ENCODE measurements at places on chromosomes 12 and 14.
A peak's percentile ranks its signal among the peaks of the same experiment; 100 is the strongest.

GRCh38 chr12:132653567-132654290, 33.4 kb downstream of the POLE start:
- no peak for DNase-seq

DNA sequence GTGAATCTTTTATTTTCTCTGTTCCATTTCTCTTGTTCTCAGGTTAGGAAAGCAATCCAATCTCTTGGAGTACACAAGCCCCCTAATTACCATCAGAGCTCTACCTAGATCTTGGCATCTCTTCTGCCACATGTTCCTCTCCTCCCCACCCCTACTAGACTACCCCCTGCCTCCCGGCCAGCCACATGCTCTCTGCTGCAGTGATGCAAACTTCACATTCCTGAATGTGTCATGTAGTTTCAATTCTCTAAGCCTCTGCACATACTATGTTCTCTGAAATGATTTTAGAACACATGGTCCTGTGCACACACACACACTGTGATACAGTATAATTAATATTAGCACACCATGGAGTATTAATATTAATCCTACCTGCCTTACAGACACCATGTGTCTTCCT, 104.6 kb downstream of the EFCAB11 start:
- DNase-seq = no peak

DNA sequence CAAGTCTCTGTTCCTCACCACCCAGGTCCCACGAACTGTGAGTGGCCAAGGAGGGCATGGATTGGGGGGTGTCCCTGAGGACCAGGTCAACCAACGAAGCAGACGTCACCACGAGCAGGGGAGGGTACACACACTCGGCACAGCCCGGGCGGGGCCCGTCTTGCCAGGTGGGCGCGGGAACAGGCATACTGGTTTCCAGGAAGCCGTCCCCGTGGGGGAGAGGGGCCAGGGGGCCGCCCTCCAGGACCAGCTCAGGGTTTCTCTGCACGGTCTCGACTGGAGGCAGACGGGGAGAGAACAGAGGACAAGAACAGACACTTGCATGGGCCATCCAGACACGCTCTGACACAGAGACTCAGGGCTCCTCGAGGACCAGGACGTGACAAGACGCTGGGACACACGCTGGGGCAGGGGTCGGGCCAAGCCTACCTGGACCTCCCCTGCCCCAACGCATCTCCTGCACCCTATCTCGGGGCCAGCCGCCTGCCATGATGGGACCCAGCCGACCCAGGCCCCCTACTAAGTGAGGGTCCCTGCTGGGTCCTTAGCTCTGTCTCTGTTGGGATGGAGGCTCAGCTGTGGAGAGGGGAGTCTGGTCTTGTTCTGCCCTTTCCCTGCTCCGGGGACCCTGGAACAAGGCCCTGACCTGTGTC, 11.3 kb downstream of the ARL6IP4 start:
- no peak for DNase-seq

DNA sequence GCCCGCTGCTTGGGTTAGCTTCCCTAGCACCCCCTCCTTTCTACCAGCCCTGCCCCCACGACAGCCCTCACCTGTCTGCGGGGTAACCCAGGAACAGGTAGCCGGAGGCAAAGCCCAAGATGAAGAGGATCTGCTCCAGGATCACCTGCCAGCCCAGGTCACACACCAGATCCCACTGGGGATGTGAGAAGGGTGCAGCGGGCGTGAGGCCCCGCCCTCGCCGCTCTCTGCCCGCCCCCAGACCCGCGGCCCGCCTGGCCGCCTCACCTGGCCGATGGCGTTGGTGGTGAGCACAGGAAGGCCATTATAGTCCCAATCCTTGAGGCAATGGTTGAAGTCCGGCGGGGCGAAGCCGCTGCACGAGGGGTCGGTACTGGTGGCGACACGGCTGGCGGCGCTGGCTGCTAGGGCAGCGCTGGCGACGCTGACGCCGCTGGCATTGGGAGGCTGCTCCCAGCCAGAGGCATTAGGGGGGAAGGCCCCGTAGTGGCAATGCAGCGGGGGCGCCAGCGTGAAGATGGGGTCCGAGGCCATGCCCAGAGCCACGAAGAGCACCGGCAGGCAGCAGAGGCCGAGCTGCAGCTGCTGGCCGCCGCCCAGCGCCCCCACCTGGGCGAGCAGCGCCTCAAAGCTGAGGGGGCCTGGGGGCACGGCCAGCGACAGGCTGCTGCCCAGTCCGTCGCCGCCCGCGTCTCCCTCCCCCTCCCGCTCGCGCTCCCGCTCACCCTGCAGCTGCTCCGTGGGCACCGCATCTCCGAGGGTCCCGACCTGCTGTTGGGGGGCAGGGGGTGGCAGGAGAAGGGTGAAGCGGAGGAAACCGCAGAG, 794 bp downstream of the SLC22A17 start:
- DNase-seq = no peak

- no peak for DNase-seq
Observed at GRCh38 chr12:104446646-104447421, 9.9 kb upstream of the CHST11 start.

DNA sequence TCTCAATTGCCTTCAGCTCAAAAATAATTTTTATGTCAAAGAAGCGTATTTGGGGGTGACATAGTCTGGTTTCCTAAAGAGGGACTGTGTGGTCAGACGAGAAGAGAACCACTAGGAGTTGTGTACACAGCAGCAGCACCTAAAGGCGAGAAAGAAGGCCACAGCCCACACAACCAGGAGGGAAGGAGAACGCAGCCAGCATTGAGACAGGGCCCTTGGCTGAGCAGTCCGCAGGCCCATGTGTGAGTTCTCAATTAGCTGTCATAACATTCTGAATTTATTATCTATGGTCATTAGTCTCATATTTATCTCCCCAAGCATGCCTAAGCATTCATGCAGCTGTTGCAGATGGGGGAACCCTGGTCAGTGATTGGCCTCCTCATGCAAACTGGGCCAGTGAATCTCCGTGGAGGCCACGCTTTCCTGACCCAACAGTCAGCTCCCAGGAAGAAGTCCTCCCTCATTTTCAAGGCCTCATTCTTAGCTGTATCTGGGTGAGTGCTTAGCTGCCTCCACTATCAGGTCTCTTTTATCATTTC, 81.2 kb upstream of the ATF7IP start:
- peak; percentile 39 for DNase-seq

DNA sequence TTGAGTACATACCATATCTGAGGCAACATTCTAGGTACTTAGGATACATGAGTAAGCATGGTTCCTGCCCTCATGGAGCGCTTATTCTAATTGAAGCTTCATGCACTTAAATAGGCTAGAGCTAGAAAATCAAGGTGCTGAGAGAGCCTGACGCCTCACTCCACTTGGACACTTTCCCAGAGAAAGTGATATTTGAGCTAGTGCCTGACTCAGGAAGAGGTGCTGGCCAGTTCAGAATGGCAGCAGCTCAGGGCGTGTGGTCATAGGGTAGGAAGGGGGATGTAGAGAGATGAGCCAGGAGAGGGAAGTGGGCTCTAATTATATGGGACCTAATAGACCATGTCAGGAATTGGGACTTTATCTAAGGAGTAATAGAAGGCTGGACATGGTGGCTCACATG, 33.3 kb downstream of the TULP3 start:
- no peak for DNase-seq

DNA sequence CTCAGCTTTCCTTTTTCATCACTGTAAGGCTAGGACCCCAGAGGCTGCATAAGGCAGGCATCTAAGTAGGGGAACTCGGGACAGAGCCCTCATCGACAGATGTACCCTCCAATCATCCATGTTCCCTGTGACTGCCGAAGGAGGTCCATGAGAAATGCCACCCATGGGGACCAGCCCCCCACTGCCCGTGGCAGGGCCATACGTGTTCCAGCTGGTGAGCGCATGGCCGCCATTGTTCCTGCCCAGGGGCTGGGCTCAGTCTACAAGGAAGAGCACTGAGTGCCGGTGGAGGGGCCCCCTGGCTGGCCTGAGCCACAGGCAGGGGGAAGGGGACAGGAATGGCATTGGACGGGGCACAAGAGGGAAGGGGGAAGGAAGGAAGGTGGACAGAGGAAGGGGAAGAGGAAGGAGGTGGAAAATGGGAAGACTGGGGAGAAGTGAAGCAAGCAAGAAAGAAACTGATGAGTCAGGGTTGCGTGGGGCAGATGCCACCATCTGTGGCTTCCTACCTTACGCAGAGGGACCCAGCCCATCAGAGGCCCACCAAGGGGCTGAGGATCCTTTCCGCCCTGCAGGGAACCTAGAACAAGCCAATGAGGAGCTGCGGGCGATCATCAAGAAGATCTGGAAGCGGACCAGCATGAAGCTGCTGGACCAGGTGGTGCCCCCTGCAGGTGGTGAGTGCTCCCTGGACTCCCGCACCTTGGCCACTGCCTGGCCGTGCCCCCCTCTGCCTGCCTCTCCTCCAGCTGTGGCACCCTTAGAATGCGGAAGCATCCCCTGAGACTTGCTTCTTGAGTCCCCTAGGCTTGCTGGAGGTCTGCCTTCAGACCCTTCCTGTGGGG, 120.6 kb upstream of the FKBP4 start:
- DNase-seq = no peak

DNA sequence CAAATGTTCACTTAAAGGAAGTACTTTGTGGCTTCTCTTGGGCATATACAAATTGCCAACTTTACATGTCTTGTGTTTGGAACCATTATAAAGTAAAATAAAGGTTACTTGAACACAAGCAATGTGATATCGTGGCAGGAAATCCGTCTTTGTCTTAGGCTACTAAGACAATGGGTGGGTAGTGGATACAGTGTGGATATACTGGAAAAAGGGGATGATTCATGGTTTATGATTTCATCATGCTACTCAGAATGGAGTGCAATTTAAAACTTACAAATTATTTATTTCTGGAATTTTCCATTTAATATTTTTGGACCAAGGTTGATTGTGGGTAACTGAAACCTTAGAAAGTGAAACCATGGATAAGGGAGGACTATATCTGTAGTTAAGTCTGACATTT, 48.4 kb downstream of the MYRFL start:
- no peak for DNase-seq

GRCh38 chr12:14956024-14956891, 5.1 kb downstream of the ARHGDIB start:
- DNase-seq = no peak

- DNase-seq = no peak
Observed at GRCh38 chr12:124754949-124755800, 108.5 kb downstream of the SCARB1 start.

- DNase-seq = no peak
Observed at GRCh38 chr14:67806246-67806645, 10.1 kb downstream of the ZFYVE26 start.

DNA sequence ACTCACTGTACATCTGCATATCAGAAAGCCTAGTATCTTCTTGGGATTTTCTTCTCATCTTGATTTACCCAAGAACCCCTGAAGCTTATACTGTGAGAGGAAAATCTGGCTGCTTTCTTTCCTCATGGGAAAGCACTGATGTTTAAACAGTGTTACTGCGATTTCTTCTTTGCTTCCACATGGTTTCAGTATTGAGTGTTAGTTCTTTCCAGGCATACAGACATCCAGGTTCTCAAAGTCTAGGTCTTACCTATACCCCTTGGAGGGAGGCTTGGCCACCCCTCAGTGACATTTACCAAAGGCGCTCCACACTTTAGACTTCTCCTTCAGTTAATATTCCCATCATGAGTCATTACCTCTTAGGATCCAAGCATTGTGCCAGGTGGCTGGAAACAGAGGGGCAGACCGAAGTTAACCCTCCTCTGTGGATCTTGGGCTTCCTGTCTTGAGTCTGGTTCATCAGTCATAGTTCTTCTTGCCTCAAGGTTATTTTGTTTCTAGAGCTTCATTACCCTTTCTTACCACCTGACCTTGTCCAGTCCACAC, 79.1 kb downstream of the TMEM117 start:
- peak; percentile 17 for DNase-seq

DNA sequence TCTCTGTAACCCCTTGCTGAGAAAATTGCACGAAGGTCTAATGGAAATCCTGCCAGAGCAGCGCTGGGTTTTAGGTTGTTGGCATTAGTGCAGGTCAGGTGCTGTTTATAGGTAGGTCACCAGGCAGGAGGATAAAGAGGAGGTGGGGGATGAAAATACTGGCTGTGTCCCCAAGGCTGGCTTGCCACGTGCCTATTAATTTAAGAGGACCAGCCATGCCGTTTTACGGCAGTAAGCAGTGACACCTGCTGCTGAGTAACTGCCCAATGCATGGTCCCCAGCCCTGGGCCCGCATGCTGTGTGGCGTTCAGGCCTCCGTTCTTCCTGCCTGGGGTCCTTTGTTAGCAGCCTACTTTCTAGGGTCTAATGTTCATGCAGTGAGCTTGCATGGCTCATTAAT, 67.2 kb downstream of the WDR20 start:
- DNase-seq = no peak

DNA sequence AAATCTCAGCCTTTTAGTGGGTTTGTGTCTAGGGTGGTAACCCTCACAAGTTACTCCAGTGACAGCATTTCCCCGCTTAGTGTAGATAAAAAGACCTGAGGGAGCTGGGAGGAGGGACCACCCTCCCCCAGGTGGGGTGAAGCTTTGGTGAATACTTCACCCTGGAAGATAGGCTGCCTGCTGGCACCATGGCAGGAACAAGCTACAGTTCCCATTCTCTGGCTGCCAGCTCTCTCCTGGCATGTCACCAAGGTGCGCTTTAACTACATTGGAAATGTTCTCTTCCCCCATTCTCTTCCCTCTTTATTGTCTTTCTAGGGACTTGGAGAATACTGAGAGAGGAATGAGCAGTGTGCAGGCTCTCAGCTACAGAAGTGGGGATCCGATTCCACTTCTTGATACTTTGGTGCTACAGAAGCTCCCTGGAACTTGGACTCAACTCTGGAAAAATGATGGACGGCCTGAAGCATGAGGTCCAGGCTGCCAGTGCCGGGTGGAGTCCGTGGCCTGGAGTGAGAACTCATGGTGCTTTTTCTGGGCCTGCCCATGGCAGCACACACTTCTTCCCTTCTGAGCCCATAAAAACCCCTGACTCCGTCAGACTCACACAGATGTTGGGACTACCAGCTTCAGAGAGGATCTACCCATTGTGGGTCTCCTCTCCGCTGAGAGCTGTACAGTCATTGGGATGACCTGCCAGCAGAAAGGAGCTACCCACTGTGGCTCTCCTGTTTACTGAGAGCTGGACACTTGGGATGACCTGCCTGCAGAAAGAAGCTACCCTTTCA, 198.0 kb downstream of the ADGRD1 start:
- DNase-seq = no peak

GRCh38 chr12:65786041-65786440, 38.2 kb upstream of the HMGA2 start:
- DNase-seq = no peak

GRCh38 chr12:51409846-51410245, 14.8 kb upstream of the SLC4A8 start:
- no peak for DNase-seq

- no peak for DNase-seq
Observed at GRCh38 chr12:3130057-3130830, 53.1 kb downstream of the TSPAN9 start.

- DNase-seq = no peak
Observed at GRCh38 chr14:104195878-104196277, 57.5 kb downstream of the KIF26A start.

DNA sequence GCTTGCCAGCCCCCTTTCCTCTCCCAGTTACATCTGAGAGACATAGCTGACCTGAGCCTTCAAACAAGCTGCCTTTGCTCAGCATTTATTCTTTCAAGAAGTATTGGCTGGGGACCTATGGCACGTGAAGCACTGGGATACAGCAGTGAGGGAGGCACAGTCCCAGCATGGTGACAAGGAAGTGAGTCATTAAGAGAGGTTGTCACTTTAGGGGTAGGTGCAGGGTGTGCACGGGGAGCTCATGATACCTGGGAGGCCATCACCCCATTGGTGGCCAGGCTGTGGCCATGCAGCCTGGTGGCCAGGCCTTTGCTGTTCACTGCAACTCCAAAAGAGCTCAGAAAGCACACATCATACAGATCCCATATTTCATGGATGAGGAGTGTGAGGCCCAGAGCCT, 5.7 kb upstream of the KRT75 start:
- no peak for DNase-seq

- DNase-seq = no peak
Observed at GRCh38 chr14:91750634-91751198, 18.8 kb upstream of the CATSPERB start.

GRCh38 chr12:106954462-106955376, 988 bp upstream of the TMEM263 start:
- no peak for DNase-seq

Data from HuH-7 (cell line).